ENCODE measurements at places on chromosomes 7 and 10.

- DNase-seq, result no peak
Measured at GRCh38 chr7:30563326-30563942, 31.2 kb upstream of the GARS1 start.

GRCh38 chr10:15120523-15120922, 23.4 kb downstream of the RPP38 start:
- DNase-seq, result no peak

DNA sequence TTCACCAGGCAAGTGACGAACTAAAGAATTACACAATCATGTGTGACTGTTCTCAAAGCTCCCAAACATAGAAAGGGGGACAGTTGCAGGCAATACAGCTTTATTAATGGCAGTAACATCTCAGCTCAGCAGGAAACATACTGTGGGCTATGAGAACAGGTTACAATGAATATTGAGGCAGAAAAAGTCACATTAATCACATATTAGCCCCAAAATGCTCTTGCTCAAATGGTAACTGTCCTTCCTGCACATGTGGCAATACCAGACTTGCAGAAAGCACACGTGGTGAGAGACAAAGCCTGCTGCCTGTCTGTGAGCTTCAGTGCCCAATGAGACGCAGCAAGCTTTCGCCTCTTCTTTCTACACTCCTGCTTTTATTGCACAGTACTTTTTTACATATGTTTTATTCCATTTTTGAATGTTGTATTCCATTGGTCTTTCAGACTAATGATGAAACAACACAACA, 104.9 kb upstream of the ACBD5 start:
- no peak for DNase-seq

- no peak for DNase-seq
Measured at GRCh38 chr7:150439967-150440366, 10.5 kb upstream of the GIMAP8 start.

DNA sequence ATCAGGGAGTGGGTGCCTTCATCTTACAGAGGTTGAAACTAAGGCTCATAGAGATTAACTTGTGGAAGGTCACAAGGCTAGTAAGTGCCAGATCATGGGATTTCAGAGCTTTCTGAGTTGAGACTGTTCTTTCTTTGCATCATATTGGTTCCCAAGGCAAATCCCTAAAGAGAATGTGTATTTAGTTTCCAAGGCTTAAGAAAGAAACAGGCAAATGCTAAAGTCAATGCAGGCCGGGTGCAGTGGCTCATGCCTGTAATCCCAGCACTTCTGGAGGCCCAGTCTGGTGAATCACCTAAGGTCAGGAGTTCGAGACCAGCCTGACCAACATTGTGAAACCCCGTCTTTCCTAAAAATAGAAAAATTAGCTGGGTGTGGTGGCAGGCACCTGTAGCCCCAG, 19.8 kb downstream of the CDK1 start:
- no peak for DNase-seq

- no peak for DNase-seq
Measured at GRCh38 chr7:121085922-121086321, 97.4 kb downstream of the CPED1 start.

DNA sequence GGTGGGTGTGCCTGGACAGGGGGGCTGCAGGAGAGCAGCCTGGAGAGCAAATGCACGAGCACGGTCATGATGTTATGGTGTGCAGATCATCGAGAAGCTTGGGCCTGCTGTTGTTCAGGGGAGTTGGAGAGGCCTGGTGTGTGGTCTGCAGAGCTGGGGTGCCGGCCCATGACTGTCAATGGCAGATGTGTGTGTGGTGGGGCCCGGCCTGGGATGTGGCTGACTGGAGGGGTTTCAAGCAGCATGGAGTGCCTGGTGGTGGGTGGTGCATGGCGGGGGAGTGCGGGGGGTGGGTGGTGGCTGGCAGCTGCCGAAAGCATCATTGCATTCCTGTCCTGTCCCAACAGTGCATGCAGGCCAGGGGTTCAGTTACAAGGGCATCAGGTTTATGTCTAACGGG, 122.6 kb downstream of the DOCK1 start:
- DNase-seq, result no peak

DNA sequence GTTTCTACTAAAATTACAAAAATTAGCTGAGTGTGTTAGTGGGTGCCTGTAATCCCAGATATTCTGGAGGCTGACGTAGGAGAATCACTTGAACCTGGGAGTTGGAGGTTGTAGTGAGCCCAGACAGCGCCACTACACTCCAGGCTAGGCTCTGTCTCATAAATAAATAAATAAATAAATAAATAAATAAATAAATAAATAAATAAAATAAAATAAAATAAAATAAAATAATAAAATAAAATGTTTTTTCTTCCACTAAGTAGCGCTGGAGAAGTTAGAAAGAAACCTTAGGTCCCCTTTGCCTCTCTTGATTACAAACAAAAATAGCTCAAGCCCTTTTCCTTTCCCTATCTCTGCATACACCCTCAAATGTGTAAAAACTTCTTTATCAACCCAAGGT, 525.9 kb downstream of the IPMK start:
- no peak for DNase-seq

DNA sequence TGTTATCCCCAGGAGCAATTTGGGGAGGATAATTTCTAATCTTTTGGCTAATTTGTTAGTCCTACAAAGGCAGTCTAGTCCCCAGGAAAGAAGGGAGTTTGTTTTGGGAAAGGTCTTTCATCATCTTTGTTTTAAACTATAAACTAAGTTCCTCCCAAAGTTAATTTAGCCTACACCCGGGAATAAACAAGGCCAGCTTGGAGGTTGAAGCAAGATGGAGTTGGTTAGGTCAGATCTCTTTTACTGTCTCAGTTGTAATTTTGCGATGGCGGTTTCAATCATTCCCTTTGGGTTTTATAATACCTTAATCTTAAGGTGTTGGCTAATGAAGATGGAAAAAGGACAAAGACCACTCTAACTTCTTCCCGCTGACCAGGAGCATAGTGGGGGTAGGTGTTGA, 166.4 kb upstream of the NAMPT start:
- DNase-seq, result no peak

- no peak for DNase-seq
Measured at GRCh38 chr10:60266513-60266912, 123.2 kb downstream of the ANK3 start.

- DNase-seq, result no peak
Measured at GRCh38 chr7:113582471-113582870, 336.3 kb downstream of the PPP1R3A start.

- DNase-seq, result no peak
Measured at GRCh38 chr7:54881816-54882520, 123.0 kb upstream of the SEC61G start.

DNA sequence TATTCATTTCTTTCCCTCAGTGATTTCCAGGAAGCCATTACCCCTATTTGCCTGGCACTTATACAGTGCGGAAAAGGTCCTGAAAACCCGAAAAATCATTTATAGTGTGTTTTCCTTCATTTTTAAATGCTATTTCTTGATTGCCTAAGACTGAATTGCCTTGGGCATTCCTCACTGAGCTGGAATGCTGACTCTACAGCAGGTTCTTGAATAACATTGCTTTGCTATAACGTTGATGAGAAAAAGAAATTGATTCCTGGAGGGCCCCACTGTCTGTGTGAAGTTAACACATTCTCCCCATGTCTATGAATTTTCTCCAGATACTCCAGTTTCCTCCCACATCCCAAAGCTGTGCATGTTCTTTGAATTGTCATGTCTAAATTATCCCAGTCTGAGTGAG, 308.5 kb downstream of the EXOC4 start:
- no peak for DNase-seq

- DNase-seq, result peak; percentile 68
Measured at GRCh38 chr7:66114743-66115649, at the start of gene CRCP. TSS of gene CRCP (plus strand) at chr7:66114847. CDS start at chr7:66114963, 116 bp downstream.

- no peak for DNase-seq
Measured at GRCh38 chr7:85567983-85568382, 381.1 kb upstream of the SEMA3D start.

GRCh38 chr7:154649434-154649833, 353.5 kb downstream of the PAXIP1 start:
- no peak for DNase-seq

DNA sequence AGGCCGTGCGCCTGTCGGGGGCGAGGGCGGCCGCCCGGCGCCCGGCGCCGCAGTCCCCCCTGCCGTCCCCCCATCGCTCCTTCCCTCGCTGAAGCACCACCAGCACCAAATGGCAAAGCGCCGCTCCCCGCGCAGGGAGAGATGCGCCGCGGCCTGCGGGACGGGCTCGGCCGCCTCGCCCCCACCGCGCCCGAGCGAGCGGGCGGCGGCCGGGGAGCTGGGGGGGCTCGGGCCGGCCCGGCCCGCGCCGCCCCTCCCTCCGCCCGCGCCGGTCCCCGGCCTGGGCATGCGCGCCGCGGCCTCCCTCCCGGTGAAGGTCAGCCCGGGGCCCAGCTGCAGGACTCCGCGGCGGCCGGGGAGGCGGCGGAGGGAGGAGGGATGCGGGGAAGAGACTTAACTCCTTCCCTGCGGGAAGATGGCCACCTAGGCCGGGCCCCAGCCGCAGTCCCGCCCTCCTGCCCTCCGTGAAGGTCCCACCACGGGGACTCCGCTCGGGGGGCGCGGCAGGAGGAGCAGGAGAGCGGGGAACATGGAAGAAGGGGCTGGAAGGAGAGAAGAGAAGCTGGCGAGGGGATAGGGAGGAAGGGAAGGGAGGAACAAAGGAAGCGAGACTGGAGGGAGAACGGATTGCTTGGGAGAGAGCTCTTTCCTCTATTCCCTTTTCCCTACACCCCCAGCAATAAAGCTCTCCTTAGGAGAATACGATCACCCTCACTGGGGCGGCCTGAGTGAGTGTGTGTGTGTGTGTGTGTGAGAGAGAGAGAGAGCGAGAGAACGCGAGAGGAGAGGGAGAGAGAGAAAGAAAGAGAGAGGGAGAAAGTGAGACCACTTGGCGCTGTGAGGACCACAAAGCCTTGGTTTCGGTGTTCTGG, 3.4 kb upstream of the SMARCD3 start:
- peak; percentile 34 for DNase-seq

DNA sequence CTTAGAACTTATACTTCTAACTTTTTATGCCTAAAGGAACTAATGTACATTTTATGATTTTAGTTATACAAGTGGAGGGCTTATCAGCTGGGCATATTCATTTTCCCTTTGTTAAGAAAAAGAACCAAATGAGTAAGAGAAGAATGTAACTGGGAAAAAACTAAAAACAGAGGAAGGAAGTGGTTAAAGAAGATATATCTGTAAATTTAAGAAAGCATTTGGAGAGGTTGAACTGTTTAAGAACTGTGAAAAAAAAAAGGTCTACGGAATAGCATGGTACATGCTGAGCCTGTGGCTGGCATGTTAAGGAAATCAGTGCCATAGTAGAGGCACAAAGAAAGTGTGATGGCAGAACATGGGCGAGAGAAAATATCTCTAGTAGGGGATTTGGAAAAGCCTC, 6.2 kb downstream of the MDFIC start:
- DNase-seq, result no peak

- no peak for DNase-seq
Measured at GRCh38 chr7:22549051-22549450, 49.1 kb upstream of the STEAP1B start.

DNA sequence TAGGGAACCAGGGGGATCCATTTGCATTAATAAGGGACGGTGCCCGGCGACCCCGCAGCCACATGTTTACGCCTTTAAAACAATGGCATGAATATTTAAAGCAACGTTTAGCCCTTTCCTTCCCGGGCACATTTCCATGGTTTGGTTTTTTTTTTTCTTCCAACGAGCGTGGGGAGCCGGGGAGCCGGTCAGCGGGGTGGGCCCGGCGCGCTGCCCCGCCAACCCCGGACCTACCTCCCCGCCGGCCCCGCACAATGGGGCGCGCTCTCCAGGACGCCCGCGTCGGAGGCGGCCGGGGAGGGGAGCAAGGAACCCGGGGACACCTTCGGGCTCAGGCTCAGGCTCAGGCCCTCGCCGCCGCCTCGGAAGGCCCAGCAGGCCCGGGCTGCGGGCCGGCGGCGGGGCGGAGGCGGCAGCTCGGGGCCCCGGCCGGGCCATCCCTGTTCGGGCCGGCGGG, 1.0 kb downstream of the SEPHS1 start:
- no peak for DNase-seq

DNA sequence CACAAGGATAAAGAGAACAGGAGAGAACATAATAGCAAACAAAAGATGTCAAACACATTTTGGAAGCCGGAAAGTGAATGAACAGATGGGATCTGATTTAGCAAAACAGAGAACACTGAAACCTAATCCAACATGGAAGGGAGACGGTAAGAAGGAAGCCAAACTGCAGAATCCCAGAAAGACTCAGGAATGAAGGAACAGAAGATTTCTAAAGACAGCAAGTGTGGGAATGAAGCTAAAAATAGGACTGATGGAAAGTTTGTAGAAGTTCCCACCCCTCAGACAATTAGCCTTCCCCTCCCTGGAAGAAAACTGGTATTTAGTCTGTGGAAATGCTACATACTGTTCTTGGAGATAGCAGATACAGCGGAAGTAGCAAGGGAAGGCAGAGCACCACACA, 40.8 kb downstream of the SLC16A12 start:
- no peak for DNase-seq

DNA sequence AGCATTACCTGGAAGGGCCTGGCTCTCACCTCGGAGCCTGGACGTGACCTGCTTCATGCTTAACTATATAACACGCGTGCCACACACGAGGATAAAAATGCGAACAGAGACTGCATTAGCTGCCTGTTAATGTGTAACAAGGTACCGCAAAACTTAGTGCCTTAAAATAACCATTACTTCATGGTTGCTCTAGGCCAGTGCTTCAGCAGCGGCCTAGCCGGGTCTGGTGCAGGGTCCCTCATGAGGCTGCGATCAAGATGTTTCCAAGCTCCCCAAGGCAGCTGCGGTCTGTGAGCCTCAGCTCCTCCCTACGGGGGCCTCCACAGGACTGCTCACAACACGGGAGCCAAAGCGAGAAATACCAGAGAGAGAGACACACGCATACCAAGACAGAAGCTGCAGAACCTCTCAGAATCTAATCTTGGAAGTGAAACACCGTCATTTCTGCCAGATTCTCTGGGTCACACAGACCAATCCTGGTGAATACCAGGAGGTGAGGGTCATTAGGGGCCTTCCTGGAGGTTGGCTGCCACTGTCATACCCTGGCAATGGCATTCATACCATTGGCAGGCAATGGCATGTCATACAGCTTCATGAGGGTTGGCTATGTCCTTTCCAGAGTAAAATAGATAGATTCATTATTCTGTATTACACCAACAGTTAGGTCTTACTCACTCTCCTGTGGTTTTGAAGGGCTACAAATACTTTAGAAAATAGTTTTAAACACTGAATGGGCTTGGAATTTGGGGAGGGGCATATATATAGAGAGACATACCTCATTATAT, 94.5 kb downstream of the HIPK2 start:
- no peak for DNase-seq

- DNase-seq, result no peak
Measured at GRCh38 chr7:136479922-136480321, 388.5 kb upstream of the CHRM2 start.

- no peak for DNase-seq
Measured at GRCh38 chr10:22710139-22710745, 4.1 kb downstream of the PIP4K2A start.

- DNase-seq, result no peak
Measured at GRCh38 chr10:38032886-38033285, 22.4 kb downstream of the ZNF33A start.
